Inflammatory macrophage (primary cell): ENCODE measurements at places on chromosomes 16 and 17.

DNA sequence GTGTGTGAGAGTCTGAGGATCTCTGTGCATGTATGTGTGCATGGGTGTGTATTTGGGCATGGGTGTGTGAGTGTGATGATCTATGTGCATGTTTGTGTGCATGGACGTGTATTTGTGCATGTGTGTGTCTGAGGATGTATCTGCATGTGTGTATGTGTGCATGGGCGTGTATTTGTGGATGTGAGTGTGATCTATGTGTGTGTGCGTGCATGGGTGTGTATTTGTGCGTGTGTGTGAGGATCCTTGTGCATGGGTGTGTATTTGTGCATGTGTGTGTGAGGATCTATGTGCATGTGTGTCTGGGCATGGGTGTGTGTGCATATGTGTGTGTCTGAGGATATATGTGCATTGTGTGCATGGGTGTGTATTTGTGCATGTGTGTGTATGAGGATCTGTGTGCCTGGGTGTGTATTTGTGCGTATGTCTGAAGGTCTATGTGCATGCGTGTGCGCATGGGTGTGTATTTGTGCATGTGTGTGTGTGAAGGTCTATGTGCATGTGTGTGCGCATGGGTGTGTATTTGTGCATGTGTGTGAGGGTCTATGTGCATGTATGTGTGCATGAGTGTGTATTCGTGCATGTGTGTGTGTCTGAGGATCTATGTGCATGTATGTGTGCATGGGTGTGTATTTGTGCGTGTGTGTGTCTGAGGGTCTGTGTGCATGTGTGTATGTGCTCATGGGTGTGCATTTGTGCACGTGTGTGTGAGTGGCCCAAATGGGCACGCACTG lies 26.5 kb upstream of the ITGAX start:
- DNase-seq, result no peak

- DNase-seq, result no peak
Measured at GRCh38 chr16:67187175-67187890, 2.6 kb downstream of the EXOC3L1 start.

- DNase-seq, result no peak
Measured at GRCh38 chr16:86491640-86492023, 18.7 kb upstream of the FOXF1 start.

DNA sequence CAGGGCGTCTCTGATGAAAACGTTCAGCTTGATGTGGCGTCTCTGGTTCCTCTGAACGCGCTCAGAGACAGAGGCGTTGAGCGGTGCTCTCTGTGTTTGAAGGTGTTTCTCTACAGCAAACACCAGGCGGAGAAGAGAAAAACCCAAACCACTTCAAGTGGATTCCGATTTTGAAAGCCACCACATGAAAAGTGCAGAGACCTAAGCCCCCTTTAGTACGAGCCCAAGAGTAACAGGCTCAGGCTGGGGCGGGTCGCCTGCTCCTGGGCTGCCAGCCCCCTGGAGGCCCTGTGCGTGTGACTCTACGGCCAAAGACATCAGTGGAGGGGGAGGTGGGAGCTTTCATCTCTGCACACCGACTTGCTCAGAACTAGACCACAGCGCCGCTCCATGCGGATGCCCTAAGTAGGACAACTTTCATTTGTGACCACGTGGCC lies 328.4 kb downstream of the MAF start:
- no peak for DNase-seq

GRCh38 chr17:38563362-38564253 lies 42.1 kb downstream of the SRCIN1 start:
- no peak for DNase-seq

DNA sequence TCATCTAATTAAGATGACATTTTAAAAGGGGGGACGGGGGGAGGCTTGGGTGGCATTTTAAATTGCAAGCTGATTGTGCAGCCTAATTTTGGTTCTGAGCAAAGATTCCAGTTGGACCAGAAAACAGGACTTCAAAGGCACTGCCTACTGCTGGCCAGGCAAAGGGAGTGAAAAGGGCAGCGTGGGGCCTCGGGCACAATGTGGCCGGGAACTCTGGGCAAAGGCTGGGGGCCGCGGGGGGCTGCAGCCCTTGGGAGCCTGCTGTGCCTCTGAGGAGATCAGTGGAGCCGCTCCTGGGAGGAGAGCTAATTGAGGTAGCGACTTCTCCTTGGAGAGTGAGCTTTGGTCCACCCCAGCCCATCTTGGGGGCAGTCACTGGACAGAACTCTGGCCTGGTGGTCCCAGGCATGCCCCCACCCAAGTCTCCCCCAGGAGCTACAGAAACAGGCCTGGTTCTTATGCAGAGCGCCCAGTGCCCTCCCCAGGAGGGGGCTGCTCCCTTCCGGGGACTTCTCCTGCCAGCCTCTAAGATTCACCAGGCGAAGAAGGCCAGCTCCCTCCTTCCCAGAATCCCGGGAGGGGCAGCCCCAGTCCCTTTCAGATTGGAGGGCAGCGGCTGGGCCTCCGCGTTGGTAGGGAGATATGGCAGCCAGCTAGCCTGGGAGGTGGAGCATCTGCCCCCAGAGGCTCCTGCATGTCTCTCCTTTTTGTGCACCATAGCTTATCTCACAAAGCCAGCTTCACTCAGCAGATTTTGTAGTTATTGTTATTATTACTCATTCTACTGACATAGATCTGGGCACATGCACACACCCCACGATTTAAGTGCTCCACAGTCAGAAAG lies 115.6 kb downstream of the GNAO1 start:
- DNase-seq, result no peak

GRCh38 chr17:36661047-36661666 lies 59.8 kb downstream of the MRM1 start:
- no peak for DNase-seq

DNA sequence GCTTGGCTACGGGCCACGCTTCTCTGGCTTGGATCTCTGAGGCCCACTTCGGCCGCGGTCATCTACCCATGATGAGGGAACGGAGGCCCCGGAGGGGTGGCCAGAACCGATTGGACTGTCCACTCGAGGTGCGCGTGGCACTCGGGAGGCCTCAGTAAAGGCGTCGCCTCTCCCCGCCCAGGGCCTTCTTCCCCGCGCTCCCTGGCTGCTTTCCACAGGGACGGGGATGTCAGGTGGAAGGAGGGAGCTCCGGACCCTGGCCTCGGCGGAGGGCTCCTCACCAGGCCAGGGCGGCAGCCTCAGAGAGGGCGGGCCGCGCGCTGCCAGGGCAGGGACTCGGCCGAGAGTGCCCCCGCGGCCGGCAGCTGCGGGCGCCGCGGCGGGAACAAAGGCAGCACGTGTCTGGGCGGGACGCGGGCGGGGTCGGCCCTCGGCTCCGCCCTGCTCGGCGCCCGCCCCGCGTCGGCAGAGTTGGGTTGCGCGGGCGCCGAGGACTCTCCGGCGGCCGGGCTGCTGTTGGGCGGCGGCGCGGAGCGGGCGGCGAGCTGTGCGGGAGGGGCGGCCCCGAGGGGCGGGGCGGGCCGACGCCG lies 587 bp upstream of the CDK5R1 start:
- DNase-seq, result peak; percentile 68

GRCh38 chr17:50816771-50817751 lies 18.3 kb upstream of the WFIKKN2 start:
- peak; percentile 29 for DNase-seq

DNA sequence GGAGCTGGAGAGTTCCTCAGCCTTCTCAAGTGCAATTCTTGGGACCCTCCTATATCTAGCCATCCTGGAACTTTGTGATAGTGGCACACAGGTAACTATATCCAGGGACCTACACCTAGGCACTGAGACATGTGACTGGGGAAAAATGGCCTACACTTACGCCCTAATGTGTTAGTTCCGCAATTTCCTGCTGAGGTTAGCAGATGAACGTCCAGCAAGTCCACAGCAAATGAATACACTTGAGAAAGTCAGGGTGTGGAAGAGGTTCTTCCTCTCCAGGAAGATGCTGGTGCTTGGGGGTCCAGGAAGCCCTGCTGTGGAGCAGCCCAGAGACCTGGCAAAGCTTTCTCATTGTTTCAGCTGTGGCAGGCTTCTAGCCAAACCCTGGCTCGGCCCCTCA lies 20.8 kb downstream of the PIK3R5 start:
- DNase-seq, result peak; percentile 60

- no peak for DNase-seq
Measured at GRCh38 chr16:27965801-27966200, 97.7 kb downstream of the GSG1L start.

GRCh38 chr16:71659471-71659870 lies 33.5 kb downstream of the MARVELD3 start:
- DNase-seq, result no peak

DNA sequence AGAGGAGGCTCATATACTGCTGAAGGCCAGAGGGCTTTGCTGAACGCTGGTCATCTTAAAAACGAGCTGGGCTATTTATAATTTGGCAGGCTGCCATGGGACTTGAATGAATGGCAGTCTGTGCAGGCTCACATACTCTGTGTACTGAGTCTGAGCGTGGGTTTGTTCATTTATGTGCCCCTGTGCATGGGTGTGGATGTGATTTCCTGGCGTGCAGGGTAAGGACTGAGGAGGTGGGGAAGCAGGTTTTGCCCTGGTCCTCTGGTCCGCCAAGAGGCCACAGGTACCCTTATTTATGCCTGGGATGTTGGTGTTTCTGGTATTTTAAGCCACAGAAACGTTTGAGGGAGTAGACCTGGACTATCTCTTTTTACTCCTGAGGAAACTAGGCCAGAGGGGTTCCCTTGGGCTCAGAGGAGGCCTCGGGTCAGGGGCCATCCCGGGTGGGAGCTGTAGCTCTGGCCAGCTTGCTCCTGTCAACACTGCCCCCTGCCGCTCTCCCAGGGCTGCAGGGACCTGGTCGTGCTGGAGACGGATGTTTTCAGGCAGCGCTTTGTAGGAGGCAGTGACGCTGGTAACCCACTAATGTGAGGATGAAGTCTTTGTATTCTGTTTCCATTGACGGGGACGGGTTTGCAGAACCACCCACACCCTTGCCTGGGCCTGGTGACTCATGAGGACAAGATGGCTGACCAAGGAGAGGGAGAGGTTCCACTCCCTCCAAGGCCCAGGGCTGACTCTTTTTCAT lies 184.4 kb downstream of the MSI2 start:
- DNase-seq, result peak; percentile 91
